ENCODE measurements at places on chromosomes 4 and X.

- DNase-seq, result no peak
Measured at GRCh38 chr4:185841451-185841850, 29.5 kb upstream of the SORBS2 start.

GRCh38 chrX:85052636-85053343 lies 49.1 kb downstream of the APOOL start:
- no peak for DNase-seq

DNA sequence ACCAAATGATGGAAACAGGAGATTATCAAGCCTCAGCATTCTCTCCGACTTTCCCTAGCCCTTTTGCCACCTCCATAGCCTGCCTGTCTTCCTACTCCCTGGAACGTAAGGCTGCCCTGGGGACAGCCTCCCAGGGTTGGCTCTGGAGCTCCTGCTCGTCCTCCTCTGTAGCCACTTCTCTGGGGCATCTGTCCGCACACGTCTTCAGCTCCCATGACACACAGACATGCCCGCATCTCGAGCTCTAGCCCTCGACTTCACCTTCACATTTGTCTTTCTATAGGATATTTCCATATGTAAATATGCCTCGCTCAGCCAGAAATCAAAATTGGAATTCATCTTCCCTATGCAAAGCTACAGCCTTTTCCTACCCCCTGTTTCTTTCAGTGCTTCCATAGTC lies 67.7 kb downstream of the TSC22D3 start:
- no peak for DNase-seq

DNA sequence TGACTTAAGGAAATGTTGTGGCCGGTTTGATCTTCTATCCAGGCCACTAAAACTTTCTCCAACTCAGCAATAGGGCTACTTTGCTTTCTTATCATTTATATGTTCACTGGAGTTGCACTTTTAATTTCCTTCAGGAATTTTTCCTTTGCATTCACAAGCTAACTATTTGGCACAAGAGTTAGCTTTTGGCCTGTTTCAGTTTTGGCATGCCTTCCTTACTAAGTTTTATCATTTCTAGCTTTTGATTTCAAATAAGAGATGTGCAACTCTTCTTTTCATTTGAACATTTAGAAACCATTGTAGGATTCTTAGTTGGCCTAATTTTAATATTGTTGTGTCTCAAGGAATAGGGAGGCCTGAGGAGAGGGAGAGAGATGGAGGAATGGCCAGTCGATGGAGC lies 79.8 kb upstream of the TLL1 start:
- no peak for DNase-seq

DNA sequence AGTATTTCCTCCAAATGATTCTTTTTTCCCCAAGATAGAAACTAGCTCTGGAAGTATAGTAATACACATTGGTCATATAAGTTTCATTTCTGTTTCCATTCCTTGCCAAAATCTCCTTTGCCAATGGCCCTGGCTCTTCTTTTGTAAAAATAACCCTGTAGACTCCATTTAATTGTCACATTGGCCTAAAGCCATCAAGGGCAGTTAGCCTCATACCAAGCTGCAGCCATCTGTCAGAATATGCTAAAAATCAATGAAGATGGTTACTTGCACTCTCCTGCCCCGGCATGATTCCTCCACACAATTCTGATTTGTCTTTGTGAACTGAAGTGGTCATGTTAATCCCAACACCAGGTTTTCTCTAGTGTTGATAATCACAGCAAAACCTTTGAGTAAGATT lies 380.5 kb downstream of the SH2D1A start:
- no peak for DNase-seq

GRCh38 chrX:790041-790506 lies 159.5 kb downstream of the SHOX start:
- no peak for DNase-seq

DNA sequence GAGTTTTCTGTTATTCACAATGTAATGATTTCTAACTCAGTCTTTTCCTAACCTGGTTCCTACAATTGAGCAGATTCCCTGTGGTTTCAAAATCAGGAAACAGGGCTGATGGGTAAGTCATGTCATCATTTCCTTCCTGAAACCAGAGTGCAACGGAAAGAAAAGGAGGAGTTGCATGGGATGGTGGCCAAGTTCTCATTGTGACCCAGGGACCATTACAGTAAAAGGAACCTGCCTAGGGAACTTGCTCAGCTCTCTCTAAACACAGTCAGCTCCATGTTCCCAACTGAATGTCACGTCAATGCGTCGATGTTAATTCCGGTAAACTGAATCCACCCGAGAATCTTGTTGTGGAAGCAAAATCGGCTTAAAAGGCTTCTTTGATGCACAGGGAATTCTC lies 51.2 kb downstream of the LGI2 start:
- no peak for DNase-seq

DNA sequence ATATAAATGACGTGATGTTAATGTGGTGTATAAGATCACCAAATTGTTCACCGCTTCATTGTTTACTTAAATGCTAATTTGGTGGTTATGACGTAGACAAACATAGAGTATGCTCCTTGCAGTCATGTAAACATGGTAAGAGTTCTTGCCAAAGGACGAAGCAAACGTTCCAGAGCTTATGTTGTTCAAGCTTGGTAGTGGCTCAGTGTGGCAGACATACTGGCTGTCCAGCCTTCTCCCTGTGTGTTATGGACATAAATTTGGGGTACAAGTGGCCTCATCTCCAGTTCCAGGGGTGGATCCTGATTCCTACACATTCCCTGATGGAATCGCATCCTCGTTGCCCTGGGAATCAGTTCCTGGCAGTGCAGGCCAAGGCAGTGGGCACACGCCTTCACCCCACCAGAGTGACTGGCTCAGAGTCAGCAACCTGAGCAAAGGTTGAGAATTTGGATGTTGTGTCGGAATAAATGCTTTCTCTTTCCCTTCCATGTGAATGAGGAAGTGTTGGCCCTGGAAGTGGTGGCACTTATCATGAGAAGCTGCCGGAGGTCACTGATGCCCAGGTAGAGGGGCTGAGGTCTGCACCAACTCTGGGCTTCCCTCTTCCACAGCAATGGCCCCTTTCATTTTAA lies 25.4 kb downstream of the F11 start:
- no peak for DNase-seq

GRCh38 chrX:72714478-72714916 lies 391 bp upstream of the PHKA1 start:
- DNase-seq, result peak; percentile 13

GRCh38 chr4:137029026-137029425 lies 503.3 kb downstream of the PCDH18 start:
- DNase-seq, result no peak

GRCh38 chr4:101186567-101187184 lies 160.7 kb downstream of the PPP3CA start:
- DNase-seq, result no peak

DNA sequence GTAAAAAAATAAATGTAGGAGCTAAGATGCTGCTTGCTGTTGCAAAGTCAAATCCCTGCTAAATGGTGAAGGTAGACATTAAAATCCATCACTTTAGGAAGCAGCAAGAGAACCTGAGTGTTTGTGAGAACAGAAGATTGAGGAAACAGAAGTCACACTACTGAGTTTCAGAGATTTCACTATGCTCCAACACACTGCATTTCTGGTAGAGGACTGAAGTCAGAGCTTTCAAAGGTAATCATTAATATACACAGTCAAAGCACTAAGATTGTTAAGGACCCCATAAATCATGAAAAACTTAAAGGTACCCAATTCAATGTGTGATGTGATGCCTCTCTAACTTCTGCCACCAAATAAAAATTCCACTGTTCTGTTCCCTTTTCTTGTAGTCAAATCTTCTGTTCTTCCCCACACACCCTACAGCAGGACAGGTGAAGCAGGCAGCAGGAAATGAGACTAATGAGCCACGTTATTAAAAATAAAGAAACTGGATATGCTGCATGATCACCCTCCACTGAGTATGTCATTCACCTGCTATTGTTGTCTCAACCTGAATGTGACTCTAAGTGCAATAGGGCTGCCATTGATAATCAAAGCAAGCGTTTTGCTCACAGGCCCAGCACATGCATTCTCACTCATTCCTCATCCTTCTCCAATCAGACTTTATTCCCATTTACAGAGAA lies 28.9 kb upstream of the APELA start:
- no peak for DNase-seq

- DNase-seq, result no peak
Measured at GRCh38 chr4:153335665-153336064, 8.8 kb upstream of the MND1 start.

DNA sequence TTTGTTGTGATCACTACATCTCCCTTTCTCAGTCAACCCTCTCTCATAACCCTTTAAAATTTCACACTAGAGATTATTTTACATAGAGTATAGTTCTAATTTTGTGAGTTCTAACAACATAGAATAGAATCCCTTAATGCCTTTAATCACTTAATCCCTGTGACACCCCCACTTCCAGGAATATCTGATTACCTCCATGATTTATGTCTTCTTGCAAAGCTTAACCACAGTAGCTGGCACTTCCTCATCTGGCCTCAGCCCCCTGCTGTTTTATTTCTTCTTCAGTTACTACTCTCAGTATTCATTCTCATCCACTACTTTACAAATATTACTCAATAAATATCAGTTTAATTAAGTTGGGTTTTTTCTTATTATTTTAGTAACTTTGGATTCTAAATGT lies 340.9 kb downstream of the CENPC start:
- DNase-seq, result no peak

- no peak for DNase-seq
Measured at GRCh38 chrX:3527166-3527565, 180.7 kb upstream of the MXRA5 start.

GRCh38 chr4:54238389-54238788 lies 9.3 kb downstream of the PDGFRA start:
- no peak for DNase-seq

GRCh38 chr4:70667740-70668535 lies 1.6 kb upstream of the JCHAIN start:
- no peak for DNase-seq

DNA sequence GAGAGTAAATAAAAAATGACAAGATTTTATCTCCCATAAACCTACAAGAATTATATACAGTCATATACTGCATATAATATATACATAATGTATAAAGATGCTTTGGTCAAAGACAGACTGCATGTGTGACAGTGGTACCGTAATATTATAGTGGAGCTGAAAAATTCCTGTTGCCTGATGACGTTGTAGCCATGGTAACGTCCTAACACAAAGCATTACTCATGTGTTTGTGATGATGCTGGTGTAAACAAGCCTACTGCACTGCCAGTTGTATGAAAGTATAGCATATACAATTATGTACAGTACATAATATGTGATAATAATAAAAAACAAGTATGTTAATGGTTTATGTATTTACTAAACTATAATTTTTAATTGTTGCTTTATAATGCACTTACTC lies 245.2 kb upstream of the CENPE start:
- no peak for DNase-seq

GRCh38 chrX:23789386-23790154 lies 6.6 kb downstream of the SAT1 start:
- no peak for DNase-seq

DNA sequence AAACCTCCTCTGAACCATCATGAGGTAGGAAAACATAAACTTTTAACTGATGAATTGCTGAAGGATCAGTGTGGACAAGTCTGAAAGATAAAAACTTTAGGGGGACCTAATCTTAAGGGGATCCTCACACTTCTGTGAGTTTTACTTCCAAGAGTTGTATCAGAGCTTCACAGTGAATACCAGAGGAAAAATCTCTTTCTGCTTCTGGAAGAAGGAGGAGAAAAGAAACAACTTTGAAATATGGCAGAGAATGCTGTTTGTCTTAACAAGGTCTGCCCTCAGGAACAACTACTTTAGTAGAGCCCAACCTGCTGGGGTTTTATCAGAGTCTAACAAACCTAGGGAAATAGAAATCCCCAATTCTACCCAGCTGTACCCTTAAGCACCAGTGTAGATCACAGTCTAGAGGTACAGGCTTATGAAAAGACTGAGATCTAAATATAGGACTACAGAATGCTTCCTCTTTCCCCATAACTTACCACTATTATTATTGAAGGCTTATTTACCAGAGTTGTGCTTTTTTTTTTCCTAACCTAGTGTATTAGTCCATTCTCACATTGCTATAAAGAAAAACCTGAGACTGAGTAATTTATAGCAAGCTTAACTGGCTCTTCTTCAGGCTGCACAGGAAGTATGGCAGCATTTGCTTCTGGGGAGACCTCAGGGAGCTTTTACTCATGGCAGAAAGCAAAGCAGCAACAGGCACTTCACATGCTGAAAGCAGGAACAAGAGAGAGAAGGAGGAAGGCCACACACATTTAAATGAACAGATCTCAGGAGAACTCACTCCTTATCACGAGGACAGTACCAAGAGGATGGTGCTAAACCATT lies 167.9 kb downstream of the CAMK2D start:
- DNase-seq, result no peak

- DNase-seq, result no peak
Measured at GRCh38 chr4:39846120-39846519, 131.6 kb downstream of the PDS5A start.

DNA sequence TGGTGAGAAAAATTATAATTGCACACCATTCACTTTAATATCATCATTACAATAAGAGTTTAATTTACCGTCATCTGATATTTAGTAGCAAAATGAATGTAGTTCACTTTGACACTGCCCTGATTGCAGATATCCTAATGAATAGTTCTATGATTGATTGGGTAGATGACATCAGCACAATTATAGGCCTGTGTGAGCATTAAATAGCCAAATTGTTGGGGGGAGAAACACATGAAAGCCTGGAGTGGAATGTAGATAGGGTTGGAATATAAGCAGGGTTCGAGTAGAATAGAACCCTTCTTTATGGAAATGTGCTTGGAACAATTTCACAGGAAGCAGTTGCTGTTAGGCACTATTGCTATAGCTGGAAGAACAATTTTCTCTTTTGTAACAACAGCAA lies 1526.2 kb downstream of the RPA4 start:
- DNase-seq, result no peak

GRCh38 chr4:124459941-124460310 lies 252.6 kb downstream of the ANKRD50 start:
- no peak for DNase-seq

- DNase-seq, result no peak
Measured at GRCh38 chr4:26987191-26987590, 126.5 kb downstream of the STIM2 start.

DNA sequence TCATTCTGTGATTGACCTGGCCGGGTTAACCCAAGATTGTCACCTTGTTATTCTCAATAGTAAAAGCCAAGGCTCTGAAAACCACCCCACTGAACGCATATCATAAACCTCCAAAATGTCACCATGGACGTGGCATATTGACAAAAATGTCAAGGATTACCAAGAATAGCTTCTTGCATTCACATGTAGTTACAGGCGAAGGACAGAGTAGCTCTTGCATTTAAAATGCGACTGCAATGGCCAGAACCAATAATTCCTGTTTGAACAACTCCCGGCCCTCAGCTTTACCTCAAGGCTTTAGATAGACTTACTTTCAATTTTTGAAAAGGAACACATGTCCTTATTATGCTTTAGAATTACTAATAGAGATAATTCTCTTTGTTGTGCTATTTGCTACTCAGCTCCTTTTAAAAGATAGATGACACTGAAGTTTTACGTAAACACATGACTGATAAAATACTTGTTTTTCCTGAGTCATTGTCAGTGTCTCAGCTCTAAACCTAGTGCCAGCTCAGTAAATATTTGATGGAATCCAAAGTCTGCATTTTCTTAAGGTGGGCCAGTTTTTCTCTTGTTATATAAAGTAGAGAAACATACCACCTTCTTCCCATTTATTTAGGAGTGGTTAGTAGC lies 66.3 kb downstream of the CLDN34 start:
- no peak for DNase-seq

GRCh38 chrX:69203638-69204037 lies 38.4 kb upstream of the PJA1 start:
- DNase-seq, result no peak

GRCh38 chr4:144399927-144400326 lies 246.0 kb upstream of the HHIP start:
- DNase-seq, result no peak
